WTC11 (cell line): ENCODE measurements at places on chromosomes 5 and 9. TPM values are rescaled to one million over a fixed set of nuclear protein-coding genes. Genes with fewer than 3 reads are reported as not detected.
A peak's percentile ranks its signal among the peaks of the same experiment; 100 is the strongest.

Gene ACTL7B
- total RNA-seq: not detected in 3 replicates

Gene PCDH1
- 105 to 108 TPM (median 108 TPM) in 3 replicates for total RNA-seq

Gene DND1
- total RNA-seq: 2.1 to 3.3 TPM (median 2.9 TPM) in 3 replicates

Gene PLAC8L1
- total RNA-seq: 0.30 to 0.77 TPM (median 0.55 TPM) in 3 replicates

Gene DBN1
- 267 to 288 TPM (median 269 TPM) in 3 replicates for total RNA-seq

Gene GPX8
- 30.6 to 39.2 TPM (median 33.7 TPM) in 3 replicates for total RNA-seq

GRCh38 chr5:178387856-178388190 is 155.2 kb upstream of the PHYKPL start:
- H3K4me1 ChIP-seq: peaks cover 43% of the 10 kb centered on the region
- no peaks in the 10 kb centered on the region for H3K36me3 ChIP-seq
- no peak overlapping the region for H3K27ac ChIP-seq

DNA sequence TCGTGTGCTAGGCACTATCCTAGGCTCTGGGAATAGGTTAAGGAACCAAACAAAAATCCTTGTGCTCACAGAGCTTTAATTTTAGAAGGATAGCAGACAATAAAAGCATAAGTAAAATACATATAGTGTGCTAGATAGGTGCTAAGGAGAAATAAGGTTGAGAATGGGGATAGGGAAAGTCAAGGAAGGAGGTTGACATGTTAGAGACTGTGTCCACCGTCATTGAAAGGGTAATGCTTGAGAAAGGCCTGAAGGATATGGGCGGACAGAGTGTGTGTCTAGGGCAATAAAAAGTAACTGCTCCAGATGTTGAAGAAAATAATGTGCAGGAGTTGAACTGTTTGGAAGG is 482 bp upstream of the TDRD7 start:
- DNase-seq: no peak
- H3K27me3 ChIP-seq: peaks cover 60% of the 10 kb centered on the region
- no peak overlapping the region for H3K27ac ChIP-seq
- H3K36me3 ChIP-seq: no peaks in the 10 kb centered on the region
- H3K4me3 ChIP-seq: peak overlapping the region; percentile 86
- peaks cover 19% of the 10 kb centered on the region for H3K4me1 ChIP-seq

GRCh38 chr5:148374690-148375360 is 8.9 kb upstream of the FBXO38 start:
- peak; percentile 36 for DNase-seq
- no peak overlapping the region for H3K27ac ChIP-seq

DNA sequence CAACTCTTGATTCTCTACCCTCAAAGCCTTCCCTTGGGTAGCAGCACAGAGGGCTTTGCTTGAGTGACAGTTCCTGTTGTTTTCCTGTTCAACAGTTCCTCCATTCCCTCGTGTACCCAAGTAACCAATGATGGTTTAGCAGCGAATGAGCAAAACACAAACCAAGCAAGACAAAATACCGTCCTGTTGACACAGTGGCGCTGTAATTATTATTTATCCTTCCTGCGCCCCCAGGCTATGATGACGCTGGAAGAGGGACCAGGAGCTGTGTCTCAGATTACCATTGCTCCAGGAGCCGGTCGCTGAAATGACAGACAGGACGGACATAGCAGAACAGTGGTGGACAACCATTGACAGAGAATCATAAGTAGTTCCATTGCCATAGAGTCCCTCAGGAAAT is 154.8 kb downstream of the GADD45G start:
- no peak for DNase-seq
- H3K27me3 ChIP-seq: no peaks in the 10 kb centered on the region
- H3K27ac ChIP-seq: no peak overlapping the region
- no peak overlapping the region for H3K4me3 ChIP-seq

- no peak overlapping the region for H3K27ac ChIP-seq
- no peak for DNase-seq
- peaks cover 10% of the 10 kb centered on the region for H3K27me3 ChIP-seq
- peaks cover 32% of the 10 kb centered on the region for H3K4me1 ChIP-seq
Measured at GRCh38 chr5:67187006-67187715, 9.4 kb downstream of the CD180 start.

DNA sequence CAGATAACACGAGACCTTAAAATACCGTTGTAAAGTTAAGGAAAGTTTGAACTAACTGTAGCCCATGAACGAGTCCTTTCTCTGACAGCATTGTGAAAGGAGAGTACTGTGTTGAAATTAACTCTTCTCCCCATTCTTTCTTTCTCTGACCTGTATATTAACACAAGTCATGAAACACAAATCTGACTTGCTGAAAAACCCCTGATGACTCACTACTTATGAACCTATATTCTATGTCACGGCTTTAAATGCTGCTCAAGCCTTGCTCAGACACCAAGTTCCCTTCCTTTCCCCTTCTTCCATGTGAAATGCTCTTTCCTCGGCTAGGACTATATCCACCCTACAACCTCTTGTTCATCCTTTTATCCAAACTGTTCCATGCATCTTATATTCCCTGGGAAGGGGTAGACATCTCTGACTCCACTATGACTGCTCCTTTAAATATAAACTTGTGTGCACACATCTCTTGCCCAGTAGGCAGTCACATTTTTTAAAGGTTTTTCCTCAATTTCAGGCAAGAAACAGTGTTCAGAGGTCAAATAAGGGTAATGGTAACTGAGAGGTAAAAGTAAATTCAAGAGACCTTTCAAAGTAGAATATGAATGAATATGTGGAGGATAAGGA is 142.9 kb downstream of the NFIB start:
- no peak for DNase-seq
- no peaks in the 10 kb centered on the region for H3K27me3 ChIP-seq
- no peaks in the 10 kb centered on the region for H3K36me3 ChIP-seq
- no peaks in the 10 kb centered on the region for H3K4me1 ChIP-seq

- H3K27me3 ChIP-seq: no peaks in the 10 kb centered on the region
- no peak overlapping the region for H3K27ac ChIP-seq
- H3K4me1 ChIP-seq: no peaks in the 10 kb centered on the region
- H3K36me3 ChIP-seq: no peaks in the 10 kb centered on the region
Measured at GRCh38 chr9:135780626-135781025, 78.6 kb downstream of the KCNT1 start.

DNA sequence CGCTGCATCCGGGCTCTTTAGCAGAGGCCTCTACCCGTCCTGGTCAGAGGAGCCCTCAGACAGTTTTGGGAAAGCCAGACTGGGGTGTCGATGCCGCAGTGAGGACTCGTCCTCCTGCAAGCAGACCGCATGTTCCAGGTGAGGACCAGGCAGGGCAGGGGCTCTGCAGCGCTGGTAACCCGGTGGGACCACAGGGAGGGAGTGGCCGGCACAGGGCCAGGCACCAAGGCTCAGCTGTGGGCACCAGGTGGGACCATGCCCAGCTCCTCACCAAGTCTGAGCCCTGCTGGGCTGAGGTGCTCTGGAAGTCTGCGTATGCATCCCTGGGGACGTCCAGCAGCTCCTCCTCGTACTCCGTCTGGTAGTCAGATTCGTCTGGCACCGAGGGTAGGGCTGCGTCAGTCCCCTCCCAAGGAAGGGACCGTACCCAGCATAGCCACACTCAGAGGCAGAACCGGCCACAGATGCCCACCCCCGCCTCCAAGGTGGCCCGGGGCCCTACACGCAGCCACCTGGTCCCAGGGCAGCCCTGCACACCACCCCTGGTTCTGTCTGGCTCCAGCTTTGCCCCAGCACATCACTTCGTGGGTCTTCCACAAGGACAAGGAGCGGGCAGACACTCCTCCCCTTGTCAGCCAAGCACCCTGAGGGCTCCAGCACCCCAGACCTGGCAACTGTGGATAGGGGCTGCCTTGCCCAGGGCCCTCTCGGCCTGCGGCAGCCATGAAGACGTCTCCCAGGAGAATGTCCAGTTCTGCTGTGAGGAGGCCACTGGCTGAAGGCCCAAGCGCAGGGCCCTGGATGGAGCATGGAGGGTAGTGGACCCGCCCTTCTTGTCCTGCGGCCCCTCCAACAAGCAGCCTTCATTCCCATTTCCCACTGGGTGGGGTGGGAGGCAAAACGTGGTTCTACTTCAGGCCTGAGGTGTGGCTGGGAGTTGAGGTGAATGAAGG is 1.5 kb upstream of the NSMF start:
- H3K4me1 ChIP-seq: no peaks in the 10 kb centered on the region
- no peak for DNase-seq
- H3K27me3 ChIP-seq: no peaks in the 10 kb centered on the region

DNA sequence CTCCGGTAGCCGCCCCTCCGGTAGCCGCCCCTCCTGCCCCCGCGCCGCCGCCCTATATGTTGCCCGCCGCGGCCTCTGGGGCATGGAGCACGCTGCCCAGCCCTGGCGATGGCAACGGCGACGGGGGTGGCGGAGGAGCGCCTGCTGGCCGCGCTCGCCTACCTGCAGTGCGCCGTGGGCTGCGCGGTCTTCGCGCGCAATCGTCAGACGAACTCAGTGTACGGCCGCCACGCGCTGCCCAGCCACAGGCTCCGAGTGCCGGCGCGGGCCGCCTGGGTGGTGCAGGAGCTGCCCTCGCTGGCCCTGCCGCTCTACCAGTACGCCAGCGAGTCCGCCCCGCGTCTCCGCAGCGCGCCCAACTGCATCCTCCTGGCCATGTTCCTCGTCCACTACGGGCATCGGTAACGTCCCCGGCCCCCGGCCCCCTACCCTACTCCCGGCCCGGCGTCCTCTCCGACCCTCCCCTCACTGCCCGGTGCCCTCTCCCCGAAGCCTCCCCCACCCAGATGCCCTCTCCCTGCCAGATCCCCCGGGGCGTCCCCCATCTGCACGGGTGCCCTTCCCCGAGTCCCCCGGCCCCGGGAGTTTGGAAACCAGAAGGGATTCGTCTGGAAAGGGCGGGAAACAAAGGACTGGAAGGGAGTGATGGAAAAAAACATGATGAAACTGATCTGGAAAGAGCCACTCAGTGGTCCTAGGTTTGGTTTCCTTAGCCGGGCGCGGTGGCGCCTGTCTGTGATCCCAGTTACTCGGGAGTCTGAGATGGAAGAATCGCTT is 417 bp downstream of the SRD5A1 start:
- DNase-seq: peak; percentile 52
- H3K27ac ChIP-seq: no peak overlapping the region
- no peaks in the 10 kb centered on the region for H3K27me3 ChIP-seq
- H3K4me1 ChIP-seq: peaks cover 16% of the 10 kb centered on the region
- peak overlapping the region; percentile 94 for H3K4me3 ChIP-seq

- H3K27me3 ChIP-seq: peaks cover 20% of the 10 kb centered on the region
- H3K4me3 ChIP-seq: no peak overlapping the region
- H3K4me1 ChIP-seq: peaks cover 6% of the 10 kb centered on the region
- no peak for DNase-seq
- no peak overlapping the region for H3K27ac ChIP-seq
- no peaks in the 10 kb centered on the region for H3K36me3 ChIP-seq
Measured at GRCh38 chr5:59887274-59887673, 6.3 kb downstream of the PDE4D start.
